ENCODE measurements at places on chromosomes 4 and X. TPM values are rescaled to one million over a fixed set of nuclear protein-coding genes. Genes with fewer than 3 reads are reported as not detected.

DNA sequence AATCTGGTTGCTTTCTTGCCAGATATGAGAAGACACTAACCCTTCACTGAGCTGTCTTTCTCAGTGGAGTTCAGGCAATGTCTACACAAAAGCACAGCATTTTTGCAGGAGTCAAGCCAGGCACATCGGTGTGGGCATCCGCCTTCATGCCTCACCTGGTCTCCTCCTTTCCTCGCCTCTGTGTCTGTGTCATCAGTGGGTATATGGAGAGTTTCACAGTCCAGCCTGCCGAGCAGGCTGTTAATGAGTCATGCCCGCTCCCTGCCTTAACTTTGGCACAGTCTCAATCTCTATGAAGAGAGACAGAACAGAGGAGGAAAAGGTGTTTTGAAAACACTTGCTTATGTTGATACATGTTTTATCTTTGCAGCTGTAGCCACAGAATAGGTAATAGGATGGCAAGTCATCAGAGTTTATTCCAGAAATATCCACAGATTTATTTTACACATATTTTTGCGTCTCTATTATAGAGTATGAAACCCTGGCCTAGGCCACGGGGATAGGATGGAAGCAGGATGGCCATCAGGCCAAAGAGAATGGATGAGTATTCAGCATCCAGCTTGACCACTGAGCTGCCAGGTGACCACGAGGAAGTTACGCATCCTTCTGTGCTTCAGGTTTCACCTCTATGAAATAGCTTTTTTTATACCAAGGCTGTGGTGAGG lies 32.8 kb upstream of the MAML3 start:
- peak; percentile 51 for DNase-seq

- no peak for DNase-seq
These were observed 361.6 kb upstream of the SPOCK3 start for GRCh38 chr4:167595898-167596297.

GRCh38 chr4:100103671-100104070 lies 86.6 kb downstream of the DDIT4L start:
- DNase-seq = no peak

DNA sequence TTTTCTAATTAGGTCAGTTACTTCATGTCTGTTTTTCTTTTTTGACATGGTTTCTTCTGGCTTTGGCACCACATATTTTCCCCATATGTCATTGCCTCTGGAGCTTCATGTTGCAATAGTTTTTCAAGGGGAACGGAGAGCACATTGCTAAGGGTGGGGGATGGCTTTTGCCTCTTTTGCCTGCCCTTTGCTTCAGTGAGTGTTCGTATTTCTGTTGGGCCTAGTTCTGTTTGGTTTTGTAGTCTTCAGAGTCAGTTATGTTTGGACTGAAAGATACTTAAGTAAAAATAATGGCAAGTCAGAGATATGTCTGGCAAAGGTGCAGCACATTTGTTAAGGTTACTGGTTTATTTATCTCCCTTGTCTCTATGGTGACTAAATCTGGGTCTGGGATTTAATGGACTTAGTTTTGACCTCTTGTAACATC lies 29.1 kb downstream of the FHL1 start:
- no peak for DNase-seq

DNA sequence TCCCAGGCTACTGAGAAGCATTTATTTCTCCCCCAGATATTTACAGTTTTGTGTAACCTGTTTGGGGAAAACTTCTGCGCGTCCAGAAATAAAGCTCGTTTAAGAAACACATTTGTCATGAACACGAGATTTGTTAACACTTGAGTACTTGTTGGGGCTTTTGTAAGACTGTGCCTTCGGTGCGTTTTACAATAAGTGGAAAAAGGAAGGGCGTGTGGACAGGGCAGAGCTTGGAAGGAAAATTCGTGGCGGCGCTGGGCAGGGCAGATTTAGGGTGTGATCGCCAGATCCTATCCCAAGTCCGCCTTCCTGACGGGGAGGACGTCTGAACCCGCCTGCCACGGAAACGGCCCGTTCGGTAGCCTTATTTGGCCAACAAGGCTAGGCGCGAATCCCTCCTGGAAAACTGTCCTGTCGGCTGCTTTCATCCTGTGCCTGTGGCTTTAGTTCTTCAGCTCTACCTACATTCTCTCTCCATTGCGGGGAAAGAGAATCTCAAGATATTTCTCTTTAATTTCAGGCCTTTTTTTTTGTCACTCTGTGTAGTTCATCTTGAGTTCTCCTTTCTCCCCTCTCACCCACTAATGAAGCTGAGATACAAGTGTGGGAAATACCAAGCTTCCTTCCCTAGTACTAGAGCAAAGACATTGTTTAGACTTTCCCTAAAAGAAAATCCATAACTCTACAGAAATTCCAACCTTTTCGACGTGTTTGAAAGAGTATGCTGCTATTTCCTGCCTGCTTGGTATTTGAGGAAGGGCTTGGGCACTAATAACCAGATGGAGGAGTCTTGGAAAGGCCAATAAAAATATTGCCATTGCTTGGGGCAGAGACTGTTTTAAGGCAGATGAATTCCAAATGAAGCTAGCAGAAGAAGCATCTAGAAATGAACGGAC lies 982 bp downstream of the PDLIM5 start:
- peak; percentile 87 for DNase-seq

TLR7 gene
- 1.0 TPM for total RNA-seq

Data from ureter (tissue), 1 donor.